ENCODE measurements at places on chromosomes 2 and 18.

DNA sequence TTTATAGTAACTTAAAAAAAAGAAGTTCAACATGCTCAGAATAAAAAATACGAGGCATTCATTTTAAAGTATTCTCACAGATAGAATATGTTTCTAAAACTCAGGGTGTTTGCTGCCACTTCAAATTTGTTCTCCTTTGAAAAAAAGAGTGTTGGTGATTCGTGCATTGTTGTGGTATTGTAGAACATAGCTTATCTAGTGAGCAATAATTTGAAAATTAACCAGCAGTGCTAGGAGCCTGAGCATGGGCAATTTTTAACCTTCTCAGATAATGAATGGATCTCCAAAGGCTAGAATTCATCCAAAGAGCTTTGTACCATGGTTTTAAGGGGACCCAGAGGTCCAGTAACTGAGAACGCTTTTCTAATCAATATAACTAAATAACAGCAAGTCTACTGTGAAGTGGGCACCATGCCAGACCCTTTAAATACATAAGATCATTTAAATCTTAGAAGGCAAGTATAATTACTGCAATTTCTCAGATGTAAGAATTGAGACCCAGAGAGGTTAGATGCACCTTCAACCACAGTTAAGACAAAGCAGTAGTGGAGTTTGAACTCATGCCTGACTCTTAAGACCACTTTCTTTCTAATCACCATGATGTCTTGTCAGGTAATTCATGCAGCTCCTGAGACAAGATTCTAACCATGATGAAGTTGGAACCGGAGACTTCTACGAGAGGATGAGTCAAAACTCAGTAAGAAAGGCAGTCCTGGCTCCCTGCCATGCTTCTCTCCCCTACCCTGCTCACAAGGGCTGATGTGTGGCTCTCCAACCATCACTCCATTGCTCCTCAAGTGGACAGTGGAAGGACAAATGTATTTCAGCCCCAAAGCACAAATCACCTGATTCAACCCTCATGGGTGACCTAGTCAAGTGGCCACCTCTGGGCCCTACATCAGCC, 3.4 kb downstream of the CYRIA start:
- DNase-seq, result no peak

- DNase-seq, result no peak
These were observed 82.1 kb downstream of the CDK15 start for GRCh38 chr2:201888426-201888800.

DNA sequence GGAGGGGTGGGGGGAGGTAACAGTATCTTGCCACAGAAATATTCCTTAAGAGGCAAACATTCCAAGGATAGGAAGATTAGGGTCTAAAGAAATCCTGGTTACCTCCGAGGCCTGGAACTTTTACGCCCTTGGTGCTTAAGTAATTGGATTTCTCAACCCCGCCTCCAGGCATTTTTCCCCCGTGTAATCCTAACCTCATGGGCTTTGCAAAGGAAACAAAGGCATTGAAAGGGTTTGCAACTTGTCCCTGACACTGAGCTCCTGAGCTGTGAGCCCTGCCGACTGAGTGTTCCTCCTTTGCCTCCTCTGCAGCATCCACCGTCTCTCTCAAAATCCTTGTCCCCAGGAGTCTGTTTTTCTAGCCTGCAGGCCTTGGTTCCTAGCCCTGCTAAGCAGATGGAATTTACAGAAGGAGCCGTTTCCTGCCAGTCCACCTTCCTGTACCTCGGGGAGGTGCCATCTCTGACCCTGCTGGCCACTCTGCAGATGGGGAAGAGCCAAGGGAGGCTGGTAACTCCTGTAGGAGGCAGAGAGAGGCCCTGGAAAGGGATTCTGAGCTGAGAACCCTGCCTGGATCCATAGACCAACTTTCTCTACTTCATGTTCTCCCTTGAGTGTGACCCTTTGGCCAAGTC, 24.2 kb downstream of the TET3 start:
- no peak for DNase-seq

DNA sequence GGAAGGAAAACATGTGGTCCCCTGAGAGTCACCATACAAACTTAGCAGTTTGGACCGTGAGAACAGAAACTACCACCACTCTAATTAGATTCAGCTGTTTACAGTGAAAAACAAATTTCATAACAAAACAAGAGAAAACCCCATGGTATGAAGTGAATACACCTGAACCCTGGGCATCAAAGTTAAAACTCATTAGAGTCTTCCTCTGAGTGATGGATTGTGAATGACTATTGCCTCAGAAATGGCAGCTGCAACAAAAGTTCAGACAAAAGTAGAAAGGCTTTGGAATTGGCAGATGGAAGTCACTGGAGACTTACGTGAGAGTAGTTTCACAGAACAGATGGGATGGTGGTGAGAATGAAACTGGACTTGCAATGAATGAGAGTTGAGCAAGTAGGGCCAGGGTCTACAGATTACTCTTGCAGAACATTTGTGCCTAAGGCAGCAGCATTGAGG, 98.0 kb downstream of the AAK1 start:
- no peak for DNase-seq

DNA sequence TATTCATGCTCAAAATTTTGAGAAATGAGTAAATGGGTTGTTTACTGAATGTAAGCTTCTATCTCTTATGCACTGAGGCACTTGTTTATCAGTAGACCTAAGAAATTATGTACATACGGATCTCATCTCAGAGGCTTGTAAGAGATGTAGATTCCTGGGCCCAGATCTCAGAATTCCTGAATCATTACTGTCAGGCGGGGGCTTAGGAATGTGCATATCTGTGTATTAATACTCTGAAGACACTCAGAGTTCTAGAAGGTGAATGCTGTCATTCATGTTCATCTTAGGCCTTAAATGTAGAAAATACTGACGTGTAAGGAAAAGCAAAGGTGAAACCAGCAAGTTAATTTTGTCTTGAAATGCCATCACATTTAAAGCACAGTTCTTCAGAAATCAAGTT, 169.6 kb downstream of the FMNL2 start:
- no peak for DNase-seq

- DNase-seq, result no peak
These were observed 1.6 kb downstream of the NCOA1 start for GRCh38 chr2:24492421-24493279.

- DNase-seq, result no peak
These were observed 32.8 kb downstream of the SRBD1 start for GRCh38 chr2:45578056-45578843.

DNA sequence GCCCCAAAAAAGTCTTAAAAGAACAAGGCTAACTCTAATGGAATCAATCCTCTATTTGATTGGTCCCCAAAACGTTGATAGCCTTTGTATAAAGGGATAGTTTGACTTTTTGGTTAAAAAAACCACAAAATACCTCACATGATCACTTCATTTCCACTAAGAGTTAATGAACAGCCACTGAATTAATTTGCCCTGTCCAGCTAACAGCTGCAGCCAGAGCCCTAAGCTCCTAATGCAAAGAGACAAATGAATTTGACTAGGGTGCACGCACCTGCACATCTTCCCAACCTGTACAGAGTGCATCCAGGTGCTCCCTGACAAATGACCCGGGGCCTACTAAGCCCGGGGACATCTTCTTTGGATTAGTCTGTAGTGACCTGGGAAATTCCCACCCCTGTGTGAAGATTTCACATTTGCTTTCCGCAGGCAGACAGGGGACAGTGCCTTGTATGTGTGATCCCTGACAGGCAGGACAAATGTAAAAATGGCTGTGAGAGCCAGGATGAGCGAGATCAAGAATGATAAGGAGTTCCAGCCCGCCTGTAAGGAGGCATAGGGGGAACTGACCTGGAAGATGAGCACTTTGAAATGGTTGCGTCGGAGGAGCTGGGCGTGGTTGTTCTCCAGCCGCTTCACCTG, 893 bp downstream of the CAVIN2 start:
- no peak for DNase-seq

DNA sequence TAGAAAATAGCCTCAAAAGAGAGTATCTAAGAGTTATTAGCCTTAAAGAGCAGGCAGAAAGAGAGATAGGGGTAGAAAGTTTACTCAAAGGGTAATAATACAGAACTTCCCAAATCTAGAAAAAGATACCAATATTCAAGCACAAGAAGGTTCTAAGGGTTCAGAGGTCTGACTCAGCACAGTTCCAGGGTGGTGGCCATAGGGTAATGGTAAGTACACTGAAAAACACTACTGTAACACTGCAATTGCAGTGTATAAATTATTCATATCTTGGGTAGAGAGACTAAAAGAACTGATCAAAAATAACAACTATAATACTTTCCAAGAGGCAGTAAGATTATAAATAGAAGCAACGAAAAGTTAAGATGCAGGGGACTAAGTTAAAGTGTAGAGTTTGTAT, 115.2 kb downstream of the ROCK1 start:
- DNase-seq, result no peak

DNA sequence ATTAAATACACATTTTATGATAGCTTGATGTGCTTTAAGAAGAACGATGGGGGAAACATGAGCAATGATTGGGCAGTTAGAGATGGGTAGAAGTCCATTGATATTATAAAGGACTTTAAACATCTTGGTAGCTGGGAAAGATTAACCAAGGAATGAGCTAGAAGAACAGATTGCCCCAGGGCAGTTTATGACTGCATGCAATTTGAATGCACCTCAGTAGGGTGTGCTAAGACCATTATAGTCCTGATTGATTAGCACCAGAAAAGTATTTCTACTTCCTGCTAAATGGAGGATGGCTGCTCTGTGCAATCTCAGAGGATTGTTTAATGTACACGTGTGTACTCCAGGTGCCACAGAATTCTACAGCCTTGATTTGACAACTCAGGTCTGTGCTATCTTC, 641.9 kb downstream of the CNTNAP5 start:
- no peak for DNase-seq

DNA sequence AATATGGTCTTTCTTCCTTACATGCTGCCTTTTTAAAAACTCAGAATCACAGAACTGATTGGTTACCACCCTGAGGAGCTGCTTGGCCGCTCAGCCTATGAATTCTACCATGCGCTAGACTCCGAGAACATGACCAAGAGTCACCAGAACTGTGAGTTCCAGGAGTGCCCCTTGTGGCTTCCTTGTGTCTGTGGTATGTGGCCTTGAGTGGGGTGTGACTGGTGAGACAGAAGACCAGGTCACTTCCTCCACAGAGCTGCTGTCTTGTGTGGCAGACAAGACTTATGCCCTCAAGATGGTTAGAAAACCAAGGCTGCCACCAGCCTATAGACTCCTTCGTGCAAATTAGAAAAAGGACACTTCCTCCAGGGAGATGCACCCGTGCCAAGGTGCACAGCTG, 72.6 kb downstream of the EPAS1 start:
- no peak for DNase-seq
